Stimulated activated CD4-positive, alpha-beta T cell treated with anti-CD3 and anti-CD28 coated beads, Interleukin-1b, Interleukin-23, amount 100 ng/mL, for 1 hour (primary cell): ENCODE measurements at places on chromosomes 7 and 10.

DNA sequence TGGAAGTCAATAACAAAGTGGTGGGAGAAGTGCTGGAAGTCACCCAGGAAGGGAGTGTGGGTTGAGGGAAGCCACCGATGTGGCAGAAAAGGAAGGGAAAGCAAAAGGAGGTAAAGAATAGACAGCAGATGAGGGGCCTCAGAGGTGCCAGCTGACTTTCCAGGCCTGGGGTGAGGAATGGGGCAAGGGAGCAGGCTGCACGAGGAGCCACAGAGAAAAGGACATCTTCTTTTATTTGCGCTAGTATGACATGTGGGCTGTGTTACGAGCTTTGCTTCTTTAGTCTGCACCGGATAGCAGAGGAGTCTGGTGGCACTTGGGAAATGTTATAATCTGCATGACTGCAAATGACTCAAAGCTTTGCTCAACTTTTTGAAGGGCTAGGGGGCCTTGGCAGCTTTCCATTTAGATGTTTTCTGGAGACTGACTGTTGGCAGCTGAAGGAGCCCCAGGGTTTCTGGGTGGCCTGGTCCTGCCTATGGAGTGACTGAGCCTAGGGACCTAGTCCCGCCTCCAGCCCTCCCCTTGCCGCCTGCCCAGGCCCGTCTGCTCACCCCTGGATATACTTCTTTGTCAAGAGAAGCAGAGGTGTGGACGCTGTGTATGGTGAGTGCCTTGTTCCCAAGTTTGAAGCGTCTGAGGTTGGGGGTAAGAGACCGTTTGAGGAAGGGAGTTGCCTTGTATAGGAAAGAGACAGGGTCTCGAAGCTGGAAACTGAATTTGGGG is 5.1 kb downstream of the PRXL2A start:
- no peak for DNase-seq

GRCh38 chr7:15440482-15440881 is 121.3 kb downstream of the AGMO start:
- no peak for DNase-seq

GRCh38 chr10:51733057-51733456 is 33.7 kb upstream of the CSTF2T start:
- DNase-seq, result no peak

DNA sequence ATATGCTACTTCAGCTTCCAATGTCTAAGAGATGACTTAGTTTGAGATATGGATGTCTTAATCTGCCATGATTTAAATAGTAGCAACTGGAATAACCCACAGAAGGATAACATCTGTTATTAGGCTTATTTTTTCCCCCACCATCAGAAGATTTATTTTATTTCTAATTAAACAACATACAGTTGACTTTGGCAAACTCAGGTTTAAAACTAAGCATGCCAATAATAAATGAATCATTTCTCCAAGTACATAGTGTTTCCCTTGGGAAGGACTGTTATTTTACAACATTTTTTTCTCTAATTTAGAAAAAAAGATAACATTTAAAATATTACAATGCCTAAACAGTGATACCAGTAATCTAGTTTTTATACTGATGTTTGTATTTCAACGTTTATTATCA is 58.4 kb downstream of the SFTPD start:
- DNase-seq, result no peak

DNA sequence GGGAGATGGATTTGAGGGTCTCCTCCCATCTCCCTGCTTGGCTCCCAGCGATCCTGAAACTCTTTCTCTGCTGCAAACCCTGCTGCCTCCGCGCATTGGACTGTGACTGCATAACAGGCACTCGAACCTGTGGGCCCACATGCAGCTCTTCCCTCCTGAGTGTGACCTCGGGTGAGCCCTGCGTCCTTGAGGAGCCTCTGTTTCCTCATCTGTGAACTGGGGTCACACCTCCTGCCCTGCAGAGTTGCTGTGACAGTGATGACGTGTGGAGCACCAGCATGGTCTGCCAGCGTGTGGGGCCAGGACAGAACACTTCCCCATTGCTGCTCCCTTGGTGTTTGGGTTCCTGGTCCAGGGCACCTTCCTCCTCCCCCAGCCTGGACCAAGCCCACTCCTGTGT is 46.9 kb upstream of the PSMG3 start:
- DNase-seq, result no peak
